Breast epithelium (tissue), 4 donors: ENCODE measurements at places on chromosomes 12 and 14. TPM values are rescaled to one million over a fixed set of nuclear protein-coding genes. Genes with fewer than 3 reads are reported as not detected.
A peak's percentile ranks its signal among the peaks of the same experiment; 100 is the strongest.

GNPNAT1 gene
- 13.1 TPM for total RNA-seq

CCDC196 gene
- not detected for total RNA-seq

CLEC12A gene
- total RNA-seq, result 1.9 TPM

DNA sequence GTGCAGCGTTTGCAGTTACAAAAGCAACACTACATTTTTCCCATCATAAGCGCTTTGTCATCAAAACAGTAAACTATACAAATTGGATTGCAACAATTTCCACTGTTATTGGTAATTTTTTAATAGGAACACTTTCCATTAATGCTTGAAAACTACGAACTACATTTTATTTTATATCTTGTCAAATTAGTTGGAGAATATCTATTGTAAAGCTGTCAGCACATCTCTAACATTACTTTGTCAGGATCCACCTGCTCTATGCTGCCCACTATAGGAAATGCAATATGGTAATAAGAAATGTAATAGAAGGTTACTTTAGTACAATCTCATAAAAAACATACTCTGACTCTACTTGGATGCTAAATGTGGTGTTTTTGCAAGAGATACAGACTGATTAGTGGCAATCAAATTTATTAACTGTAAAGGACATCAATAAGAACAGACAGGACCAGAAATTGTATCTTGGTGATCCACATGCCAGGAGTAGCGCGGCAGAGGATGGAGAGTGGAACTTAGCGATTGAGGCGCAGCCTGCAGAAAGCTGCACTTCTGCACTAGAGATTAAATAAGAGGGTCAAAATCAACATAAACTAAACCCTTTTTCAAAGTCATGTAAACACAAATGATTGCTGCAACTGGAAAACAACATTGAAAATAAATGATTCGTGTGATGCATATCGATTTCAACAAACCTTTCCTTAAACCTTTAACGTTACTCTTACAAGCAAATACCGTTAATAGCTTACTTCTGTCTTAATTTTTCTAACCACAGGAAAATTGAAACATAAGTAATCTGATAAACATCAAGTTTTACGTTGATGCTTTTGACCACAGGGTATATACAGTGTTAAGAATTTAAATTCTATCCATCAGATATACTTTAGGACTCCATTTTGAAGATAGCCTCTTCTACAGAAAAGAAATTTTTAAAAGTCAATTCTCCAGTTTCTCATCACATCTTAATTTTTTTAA is 3.6 kb upstream of the ARID2 start:
- H3K4me1 ChIP-seq, result no peaks in the 10 kb centered on the region
- no peaks in the 10 kb centered on the region for H3K27me3 ChIP-seq
- peak overlapping the region; percentile 74 for H3K4me3 ChIP-seq
- H3K27ac ChIP-seq, result peak overlapping the region; percentile 100
- H3K36me3 ChIP-seq, result no peaks in the 10 kb centered on the region

GRCh38 chr14:96881713-96882112 is 84.5 kb downstream of the VRK1 start:
- H3K4me3 ChIP-seq, result no peak overlapping the region
- no peaks in the 10 kb centered on the region for H3K36me3 ChIP-seq
- DNase-seq, result no peak
- no peak overlapping the region for H3K27ac ChIP-seq
- no peaks in the 10 kb centered on the region for H3K4me1 ChIP-seq

- peak; percentile 85 for DNase-seq
- no peaks in the 10 kb centered on the region for H3K27me3 ChIP-seq
- H3K4me3 ChIP-seq, result peak overlapping the region; percentile 42
These were observed 1180.6 kb downstream of the VRK1 start for GRCh38 chr14:97977651-97978261.

- peaks cover 67% of the 10 kb centered on the region for H3K4me1 ChIP-seq
- H3K4me3 ChIP-seq, result no peak overlapping the region
These were observed 11.7 kb downstream of the HDAC7 start for GRCh38 chr12:47808050-47808449.

- peak overlapping the region; percentile 96 for H3K27ac ChIP-seq
- no peaks in the 10 kb centered on the region for H3K36me3 ChIP-seq
- peaks cover 2% of the 10 kb centered on the region for H3K4me1 ChIP-seq
- H3K4me3 ChIP-seq, result peak overlapping the region; percentile 95
- DNase-seq, result no peak
These were observed 883 bp downstream of the FOXJ2 start for GRCh38 chr12:8033153-8034044.

GRCh38 chr12:63387771-63388170 is 236.8 kb upstream of the AVPR1A start:
- no peak overlapping the region for H3K27ac ChIP-seq
- H3K36me3 ChIP-seq, result no peaks in the 10 kb centered on the region
- no peaks in the 10 kb centered on the region for H3K27me3 ChIP-seq
- no peak for DNase-seq

DNA sequence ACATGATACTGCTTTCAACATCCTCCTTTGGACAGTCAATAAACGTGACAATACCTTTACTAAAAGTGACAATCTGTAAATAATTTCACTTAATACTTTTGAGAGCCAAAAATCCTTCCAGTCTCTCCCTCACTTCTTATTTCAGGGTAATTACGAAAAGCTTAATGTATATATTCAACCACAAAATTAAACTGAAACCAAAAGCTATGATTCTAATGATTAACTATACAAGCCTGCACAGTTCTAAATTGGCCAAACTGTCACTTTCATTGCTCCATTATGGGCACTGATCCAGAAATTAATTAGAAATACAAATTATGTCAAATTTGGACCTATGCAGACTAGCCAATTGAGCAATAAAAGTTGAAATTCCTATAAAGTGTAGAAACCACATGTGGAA is 696.5 kb upstream of the MIS18BP1 start:
- DNase-seq, result no peak
- no peaks in the 10 kb centered on the region for H3K27me3 ChIP-seq
- no peaks in the 10 kb centered on the region for H3K4me1 ChIP-seq
- no peak overlapping the region for H3K27ac ChIP-seq
- no peak overlapping the region for H3K4me3 ChIP-seq
- no peaks in the 10 kb centered on the region for H3K36me3 ChIP-seq

- no peaks in the 10 kb centered on the region for H3K27me3 ChIP-seq
- no peaks in the 10 kb centered on the region for H3K36me3 ChIP-seq
- H3K4me3 ChIP-seq, result no peak overlapping the region
- no peak overlapping the region for H3K27ac ChIP-seq
These were observed 88.6 kb downstream of the AEBP2 start for GRCh38 chr12:19527866-19528265.

- H3K4me3 ChIP-seq, result no peak overlapping the region
- no peaks in the 10 kb centered on the region for H3K27me3 ChIP-seq
- DNase-seq, result no peak
- H3K27ac ChIP-seq, result peak overlapping the region; percentile 33
- H3K4me1 ChIP-seq, result peaks cover 8% of the 10 kb centered on the region
These were observed 3.9 kb upstream of the TMTC2 start for GRCh38 chr12:82682851-82683261.

DNA sequence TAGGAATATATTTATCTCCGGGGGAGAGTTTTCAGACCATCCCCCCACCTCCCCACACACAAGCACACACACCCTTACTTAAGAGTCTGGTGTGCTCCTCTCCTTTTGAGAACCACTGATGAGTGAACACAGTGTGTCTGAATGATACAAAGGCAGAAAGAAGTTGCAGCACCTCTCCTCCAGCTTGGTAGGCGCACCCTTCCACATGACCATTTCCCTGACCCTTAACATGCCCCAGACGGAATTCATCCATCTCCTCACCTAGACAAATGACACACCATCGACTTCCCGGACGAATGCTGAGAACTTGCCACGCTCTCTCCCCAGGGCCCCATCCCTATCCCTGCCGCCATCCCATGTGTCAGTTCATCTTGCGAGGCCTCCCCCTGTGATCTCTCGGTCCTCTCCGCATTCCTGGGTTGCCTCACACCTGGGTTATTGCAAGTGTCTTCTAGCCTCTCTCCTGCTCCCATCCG is 3.9 kb downstream of the TNFRSF1A start:
- peak overlapping the region; percentile 89 for H3K4me3 ChIP-seq
- peak overlapping the region; percentile 98 for H3K27ac ChIP-seq
- peaks cover 63% of the 10 kb centered on the region for H3K4me1 ChIP-seq
- H3K36me3 ChIP-seq, result no peaks in the 10 kb centered on the region

DNA sequence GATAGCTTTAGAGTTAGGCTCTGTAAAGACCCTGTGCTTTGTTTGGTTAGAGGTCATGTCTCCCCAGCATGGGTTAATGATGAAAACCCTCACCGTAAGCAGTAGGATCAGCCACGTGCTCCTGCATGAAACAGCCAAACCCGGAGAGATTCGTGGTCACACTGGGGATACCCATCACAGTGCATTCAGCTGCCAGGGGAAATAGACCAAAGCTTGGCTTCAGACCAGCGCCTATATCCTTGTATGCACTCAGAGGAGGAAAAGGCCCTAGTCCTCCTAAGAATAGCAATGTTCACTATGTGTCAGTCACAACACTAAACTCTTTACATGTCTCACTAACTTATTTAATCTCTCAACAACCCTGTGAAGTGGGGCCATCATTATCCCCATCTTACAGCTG is 16.3 kb downstream of the SPX start:
- H3K4me1 ChIP-seq, result no peaks in the 10 kb centered on the region
- H3K27me3 ChIP-seq, result no peaks in the 10 kb centered on the region
- no peak overlapping the region for H3K4me3 ChIP-seq

GRCh38 chr12:50990791-50991190 is 35.4 kb downstream of the SLC11A2 start:
- H3K4me3 ChIP-seq, result no peak overlapping the region
- peak overlapping the region; percentile 29 for H3K27ac ChIP-seq
- DNase-seq, result no peak
- H3K4me1 ChIP-seq, result no peaks in the 10 kb centered on the region
- no peaks in the 10 kb centered on the region for H3K27me3 ChIP-seq

DNA sequence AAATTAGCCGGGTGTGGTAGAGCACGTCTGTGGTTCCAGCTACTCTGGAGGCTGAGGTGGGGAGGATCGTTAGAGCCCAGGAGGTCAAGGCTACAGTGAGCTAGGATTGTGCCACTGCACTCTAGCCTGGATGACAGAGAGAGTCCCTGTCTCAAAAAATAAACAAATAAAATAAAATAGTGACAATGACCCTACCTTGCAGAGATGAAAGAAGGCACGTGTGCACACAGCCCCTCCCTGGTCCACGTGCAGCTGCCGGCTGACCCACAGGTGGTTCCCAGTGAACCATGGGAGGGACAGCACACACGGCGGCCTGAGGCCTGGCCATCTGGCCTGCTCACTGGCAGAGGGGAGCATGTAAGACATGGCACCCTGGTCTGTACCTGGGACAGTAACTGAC is 4.7 kb downstream of the HHIPL1 start:
- H3K27me3 ChIP-seq, result no peaks in the 10 kb centered on the region
- no peaks in the 10 kb centered on the region for H3K4me1 ChIP-seq
- no peak for DNase-seq
- no peak overlapping the region for H3K27ac ChIP-seq
- no peak overlapping the region for H3K4me3 ChIP-seq
